ENCODE measurements at places on chromosomes 5 and 9.

DNA sequence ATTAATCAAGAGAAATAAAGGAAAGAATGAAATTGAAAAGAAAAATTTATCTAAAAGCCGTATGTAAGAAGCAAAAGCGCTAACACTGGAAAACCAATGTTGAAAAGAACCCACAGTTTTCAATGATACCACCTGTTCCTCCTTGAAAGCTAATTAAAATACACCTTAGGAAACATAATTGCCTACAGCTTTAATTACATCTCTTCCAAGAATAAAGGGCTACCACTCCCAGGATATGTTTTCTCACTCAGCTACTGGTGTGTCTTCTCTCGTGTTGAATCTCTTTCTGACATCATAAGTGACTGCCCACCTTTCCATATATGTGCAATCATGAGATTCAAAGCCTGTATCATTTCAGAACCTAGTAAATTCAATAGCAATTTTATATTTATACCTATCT lies 880.6 kb upstream of the DMAC1 start:
- no peak for DNase-seq

- DNase-seq: no peak
These were observed 9.8 kb upstream of the CRHBP start for GRCh38 chr5:76943006-76943405.

DNA sequence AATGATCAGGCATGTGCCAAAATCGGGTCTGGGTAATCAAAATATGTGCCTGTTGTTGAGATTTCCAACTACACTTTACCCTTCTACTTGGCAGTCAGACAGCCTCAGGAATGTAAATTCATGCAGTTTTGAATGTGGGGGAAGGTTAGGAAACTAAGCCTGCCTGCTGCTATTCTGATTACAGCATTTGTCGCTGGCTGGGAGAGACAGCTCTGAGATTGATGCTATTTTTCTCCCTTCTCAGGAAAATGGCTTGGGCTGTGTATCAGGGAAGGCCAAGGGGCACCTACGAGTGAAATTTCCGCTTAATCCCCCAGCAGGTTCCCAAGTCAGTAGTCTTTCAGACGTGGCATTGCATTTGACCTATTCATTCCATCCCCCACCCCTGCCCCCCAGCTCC lies 3.6 kb upstream of the RGS7BP start:
- DNase-seq: no peak

- no peak for DNase-seq
These were observed 250.2 kb upstream of the GAS1 start for GRCh38 chr9:87197349-87198130.

DNA sequence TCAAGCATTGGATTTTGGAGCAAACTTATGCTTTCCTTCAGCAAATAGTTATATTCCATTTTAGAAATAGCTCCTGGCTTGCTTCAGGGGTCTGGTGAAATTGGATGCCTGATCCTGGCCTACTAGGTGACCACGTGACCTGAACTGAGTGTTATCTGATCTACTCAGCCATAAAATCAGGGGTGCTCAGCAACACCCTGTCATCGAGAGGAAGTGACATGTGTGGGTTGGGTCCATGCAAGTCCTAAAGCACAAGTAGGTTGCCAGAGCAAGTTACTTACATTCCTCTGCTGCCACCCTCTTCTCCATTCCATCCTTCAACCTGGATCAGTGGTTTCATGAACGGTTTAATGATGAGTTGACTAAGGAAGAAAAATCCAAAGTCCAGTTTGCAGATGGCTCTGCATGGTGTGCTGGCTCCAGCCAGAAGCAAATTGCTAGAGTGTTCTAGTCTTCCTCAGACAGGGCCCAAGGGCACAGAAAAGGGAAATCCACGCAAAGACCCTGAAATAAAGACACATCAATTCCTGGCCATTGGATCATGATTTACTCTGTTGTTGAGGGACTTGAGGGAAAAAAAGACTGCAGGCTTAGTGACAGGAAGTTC lies 2.8 kb upstream of the FAM193B start:
- no peak for DNase-seq

DNA sequence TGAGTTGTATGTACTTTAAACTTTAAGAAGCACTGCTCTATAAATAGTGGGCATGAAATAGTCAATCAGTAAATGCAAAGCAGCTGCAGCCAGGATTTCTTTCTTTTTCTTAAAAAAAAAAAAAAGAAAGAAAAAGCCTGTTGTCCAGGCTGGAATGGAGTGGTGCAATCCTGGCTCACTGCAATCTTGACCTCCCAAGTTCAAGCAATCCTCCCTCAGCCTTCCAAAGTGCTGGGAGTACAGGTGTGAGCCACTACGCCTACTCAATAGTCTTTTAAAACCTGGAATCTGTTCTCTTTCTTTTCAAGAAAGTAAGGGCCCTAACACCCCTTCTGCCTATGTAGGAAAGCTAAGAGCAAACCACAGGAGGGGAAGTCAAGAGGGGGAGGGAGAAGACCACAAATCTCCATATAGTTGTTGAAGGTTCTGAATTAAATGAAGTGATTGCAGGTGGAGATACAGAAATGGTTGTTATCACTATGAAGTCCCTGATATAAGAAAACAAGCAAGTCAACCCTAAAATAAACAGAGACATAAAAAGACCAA lies 20.6 kb upstream of the TPD52L3 start:
- no peak for DNase-seq

DNA sequence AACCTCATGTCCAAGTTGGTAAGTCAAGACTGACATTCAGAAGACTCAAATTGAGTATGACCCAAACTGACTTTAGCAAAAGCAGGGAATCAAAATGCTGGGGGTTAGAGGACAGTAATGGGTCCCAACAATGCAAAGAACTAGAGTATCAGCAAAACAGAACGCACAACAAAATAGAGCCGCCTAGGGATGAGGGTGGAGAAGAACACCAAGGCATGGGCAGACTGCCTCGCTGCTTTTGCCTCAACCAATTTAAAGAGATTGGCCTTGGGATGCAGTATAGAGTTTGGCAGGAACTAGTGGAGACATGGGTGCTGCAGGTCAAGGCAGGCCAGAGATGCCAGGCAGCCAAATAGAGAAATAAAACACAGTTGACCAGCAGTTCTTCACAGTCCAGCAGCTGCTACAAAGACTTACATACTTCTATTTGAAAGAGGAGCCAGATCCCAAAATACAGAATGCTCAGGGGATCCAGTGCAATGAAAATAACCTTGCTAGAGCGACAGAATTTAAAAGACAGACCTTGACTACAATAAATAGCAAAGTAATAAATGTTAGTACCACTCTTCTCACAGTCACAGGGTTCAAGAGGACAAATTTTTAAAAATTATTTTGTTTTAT lies 83.9 kb upstream of the NIPBL start:
- DNase-seq: no peak

GRCh38 chr9:115649991-115650472 lies 503.6 kb upstream of the PAPPA start:
- DNase-seq: no peak

DNA sequence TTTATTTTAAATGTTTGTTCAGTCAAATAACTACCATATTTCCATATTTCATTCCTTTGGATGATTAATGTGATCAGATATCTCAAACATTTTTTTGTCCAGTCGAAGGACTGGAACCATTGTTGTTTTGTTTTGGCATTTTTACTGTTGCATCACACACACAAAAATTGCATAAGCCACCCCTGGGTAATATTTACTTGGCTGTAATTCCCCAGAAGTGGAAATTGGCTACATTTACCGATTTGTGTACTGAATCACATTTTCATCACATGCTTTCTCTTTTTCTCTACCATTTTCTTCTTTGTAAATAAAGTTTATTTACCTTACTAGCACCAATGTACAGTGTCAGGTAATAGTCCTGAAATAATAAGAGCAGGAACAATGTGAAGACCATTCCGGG lies 1729.7 kb upstream of the WWC1 start:
- DNase-seq: no peak

- no peak for DNase-seq
These were observed 207.1 kb upstream of the MEF2C start for GRCh38 chr5:89090037-89090436.

GRCh38 chr5:120873083-120873482 lies 409.0 kb downstream of the PRR16 start:
- no peak for DNase-seq

DNA sequence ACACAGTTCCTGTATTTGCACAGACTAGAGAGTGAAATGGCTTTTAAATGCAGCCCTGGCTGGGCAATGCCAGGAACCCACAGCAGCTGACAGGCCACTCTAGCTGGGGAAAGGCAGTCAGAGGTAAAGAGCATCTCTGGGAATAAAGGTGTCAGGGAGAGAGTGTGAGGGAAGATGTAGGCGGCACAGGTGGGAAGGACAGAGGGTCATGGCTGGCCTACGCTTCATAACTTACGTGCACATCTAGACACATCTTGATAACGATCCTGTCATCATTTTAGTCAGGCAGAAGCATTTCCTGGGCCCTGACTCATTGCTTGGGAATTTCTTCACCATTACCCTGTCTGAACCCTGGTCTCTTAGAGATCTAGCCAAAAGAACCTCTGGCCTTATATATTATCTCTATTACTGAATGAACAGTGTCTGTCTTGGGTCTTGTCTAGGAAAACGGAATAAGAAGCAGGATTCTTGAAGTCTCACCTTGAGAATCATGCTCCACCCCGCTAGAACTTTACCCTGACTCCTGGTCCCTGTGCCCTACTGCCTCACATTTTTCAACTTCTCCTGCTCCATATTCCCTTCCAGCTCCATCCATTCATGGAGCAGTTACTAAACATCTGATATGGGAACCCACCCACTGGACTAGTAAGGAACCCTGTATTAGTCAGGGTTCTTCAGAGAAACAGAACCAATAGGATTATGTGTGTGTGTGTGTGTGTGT lies 106.4 kb upstream of the ELL2 start:
- DNase-seq: no peak

DNA sequence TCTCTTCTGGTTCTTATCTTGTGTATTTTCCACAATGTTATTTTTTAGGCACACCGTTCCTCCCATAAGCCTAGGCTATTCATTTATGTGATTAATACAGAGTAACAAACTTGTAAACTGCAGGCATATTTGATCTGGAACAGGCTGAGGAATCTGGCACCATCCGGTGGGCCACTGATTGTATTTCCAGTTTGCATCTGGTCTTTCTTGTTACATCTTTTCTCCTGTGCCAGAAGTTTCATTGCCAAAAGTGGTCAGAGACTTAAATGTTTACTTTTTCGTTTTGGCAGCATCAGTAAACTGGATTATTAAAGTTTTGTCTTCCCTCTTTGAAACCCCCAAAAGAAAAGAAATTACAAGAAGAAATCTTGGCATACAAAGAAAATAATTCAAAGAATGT lies 17.9 kb upstream of the ZCCHC7 start:
- DNase-seq: no peak

DNA sequence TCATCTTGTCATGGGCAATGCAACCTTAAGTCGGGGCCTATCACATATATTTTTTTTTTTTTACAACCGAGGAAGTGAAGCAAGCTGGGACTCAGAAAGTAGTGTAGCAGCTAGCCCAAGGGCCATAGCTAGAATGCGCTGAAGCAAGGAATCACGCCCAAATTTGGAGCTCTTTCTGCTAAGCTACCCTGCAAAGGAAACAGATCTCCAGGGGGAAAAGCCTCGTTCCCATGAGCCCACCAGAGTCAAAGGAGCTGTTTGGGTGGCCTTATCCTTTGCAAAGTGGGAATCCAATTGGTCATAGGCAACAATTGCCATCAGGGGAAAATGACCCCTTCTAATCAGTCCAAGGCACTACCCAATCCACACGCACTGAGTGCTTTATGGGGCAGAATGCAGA lies 390.4 kb downstream of the EBF1 start:
- DNase-seq: no peak

DNA sequence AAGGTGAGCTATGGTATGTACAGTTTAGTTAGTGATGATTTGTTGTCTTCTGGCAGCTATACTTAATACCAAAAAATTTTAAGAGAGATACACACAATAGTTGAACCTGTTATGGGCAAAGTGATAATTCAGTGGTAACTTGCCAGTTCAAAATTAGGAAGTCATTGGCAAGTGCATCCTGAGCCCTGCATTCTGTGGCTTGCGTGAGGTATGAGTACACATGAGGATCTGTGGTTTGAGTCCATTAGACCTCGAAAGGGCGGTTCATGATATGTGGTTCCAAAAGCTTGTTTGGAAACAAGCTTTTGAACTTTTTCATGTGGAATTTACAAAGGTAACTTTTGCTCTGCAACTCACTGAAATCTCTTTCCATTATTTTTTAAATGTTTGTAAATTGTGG lies 47.0 kb downstream of the GPR21 start:
- DNase-seq: no peak

- no peak for DNase-seq
These were observed 42.7 kb upstream of the AKNA start for GRCh38 chr9:114430457-114430856.

DNA sequence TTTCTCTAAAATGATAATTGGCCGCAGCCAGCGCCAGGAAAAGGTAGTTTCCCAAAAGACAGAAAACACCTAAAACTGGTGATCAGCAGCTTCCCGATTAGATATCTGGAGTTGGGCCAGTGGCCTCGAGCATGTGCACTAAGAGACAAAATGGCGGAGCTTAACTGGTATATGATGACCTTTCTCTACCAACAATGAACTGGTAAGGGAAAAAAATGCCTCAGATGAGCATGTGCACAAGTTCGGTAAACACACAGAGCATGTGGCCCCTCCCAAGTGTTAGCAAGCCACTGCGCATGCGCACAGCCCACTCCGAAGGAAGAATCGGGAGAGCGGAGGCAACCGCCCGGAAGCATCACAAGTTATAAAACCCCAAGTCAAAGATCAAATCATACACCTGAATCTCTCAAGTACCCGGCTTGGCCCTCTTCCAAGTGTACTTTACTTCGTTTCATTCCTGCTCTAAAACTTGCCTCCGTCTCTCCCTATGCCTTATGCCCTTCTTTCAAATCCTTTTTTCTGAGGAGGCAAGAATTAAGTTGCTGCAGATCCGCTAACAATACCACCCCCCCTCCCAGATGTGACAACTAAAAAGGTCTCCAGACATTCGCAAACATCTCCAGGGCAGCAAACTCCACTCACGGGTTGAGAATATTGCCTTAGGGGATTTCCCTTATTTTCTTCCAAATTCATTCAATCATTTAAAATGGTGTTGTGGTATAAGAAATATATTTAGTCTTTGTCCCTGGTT lies 15.0 kb upstream of the PTBP3 start:
- no peak for DNase-seq

DNA sequence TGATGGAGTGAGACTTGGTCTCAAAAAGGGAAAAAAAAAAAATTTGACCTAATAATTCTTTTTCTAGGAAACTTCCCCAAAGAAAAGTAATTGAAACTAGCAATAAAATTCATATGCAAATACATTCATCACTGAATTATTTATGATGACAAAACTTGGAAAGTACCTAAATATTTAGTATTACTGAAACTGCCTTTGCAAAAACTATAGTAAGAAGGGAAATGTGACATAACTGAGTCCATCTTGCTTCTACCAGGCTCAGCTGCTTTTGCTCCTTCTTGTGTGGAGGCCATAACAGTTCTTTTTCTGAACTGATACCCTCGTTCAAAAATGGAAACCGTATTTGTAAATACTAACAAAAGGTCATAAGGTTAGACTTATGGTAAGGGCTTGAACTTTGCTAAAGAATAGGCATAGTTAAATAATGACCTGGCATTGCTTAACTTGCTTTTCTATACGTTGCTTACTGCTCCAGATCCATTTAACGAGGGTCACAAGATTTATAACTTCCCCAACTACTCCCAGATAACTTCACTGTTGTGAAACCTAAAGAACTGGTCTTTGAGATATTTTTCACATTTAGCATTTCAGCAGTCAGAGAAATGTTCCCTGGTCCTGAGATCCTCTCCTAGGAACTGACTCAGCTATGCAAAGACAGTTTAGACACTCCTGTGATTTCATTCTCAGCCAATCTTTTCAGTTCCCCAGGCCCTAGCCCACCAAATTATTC lies 68.4 kb downstream of the CFAP95 start:
- no peak for DNase-seq

Data from iPS DF 6.9 (cell line).